ENCODE measurements at places on chromosomes 11 and 22.

GRCh38 chr11:107683061-107683460, 28.8 kb downstream of the SLN start:
- no peak for DNase-seq

GRCh38 chr22:31826443-31826842, 72.6 kb downstream of the DEPDC5 start:
- DNase-seq, result no peak

- no peak for DNase-seq
These were observed 718 bp downstream of the LTBP3 start for GRCh38 chr11:65557280-65558001.

GRCh38 chr22:45208993-45209838, 31.5 kb downstream of the KIAA0930 start:
- no peak for DNase-seq

DNA sequence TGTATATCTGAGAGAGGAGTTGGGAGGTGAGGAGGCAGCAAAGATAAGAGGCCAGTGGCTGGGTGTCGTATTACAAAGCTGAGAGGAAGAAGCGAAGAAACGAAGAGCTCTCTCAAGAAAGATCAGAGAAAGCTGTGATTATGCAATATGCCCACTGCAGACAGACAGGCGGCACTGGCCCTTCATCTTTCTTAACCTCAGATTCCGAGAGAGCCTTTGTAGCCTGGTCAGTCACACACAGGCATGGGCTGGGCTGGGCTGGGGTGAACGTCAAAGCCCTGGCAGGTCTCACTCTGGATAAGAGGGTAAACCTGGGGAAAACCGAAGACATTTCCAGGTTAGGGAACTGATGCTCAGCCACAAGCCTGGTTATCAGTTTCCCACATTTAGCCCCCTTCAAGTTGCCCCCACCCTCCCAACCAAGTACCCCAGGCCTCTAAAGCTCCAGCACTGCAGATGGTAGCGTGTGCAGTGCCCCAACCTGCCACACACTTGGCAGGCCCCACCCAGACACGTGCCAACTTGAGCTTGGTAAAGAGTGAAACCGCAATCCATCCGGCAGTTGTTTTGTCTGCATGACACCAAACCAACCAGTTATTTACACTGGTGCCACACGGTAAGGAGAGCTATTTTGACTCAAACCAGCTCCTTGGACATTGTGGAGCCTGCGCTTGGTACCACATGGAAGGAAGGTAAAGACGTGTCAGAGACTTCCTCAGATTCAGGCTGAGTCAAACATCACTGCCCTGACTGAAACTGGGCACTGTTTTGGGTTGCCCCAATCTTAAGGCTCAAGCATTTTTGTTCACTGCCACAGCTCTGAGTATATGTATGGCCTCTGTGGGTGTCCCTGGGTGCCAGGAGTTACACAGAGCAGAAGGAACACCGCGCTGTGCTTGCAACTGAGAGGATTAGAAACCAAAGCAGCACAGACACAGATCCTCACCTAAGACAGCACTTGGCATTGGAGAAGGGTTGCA, 135.9 kb downstream of the FDX1 start:
- no peak for DNase-seq

GRCh38 chr22:24105631-24106030, 75.7 kb upstream of the SUSD2 start:
- DNase-seq, result no peak

GRCh38 chr22:48103126-48103875, 1340.9 kb downstream of the TBC1D22A start:
- DNase-seq, result peak; percentile 91

Measured in vagina (tissue), 2 donors.